Hippocampal formation (tissue), 2 donors: ENCODE measurements at places on chromosomes 5 and 9.

DNA sequence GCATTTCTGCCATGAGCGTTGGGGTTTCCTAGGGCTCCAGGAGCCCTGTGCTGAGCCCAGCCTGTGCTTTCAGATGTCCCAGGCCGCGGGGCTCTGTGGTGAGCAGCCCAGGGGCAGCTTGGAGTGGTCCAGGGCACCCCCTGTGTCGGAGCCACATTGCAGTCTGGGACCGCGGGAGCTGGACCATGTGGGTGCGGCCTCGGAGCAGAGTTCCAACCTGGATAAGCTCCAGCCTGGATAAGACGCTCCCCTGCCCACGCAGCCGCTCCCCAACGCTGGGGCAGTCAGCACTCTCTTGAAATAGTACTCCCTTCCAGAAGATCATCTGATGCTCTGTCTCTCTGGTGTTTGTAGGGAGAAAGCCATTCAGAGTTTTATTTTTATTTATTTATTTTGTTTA is 111.1 kb downstream of the WNK2 start:
- no peak for DNase-seq

DNA sequence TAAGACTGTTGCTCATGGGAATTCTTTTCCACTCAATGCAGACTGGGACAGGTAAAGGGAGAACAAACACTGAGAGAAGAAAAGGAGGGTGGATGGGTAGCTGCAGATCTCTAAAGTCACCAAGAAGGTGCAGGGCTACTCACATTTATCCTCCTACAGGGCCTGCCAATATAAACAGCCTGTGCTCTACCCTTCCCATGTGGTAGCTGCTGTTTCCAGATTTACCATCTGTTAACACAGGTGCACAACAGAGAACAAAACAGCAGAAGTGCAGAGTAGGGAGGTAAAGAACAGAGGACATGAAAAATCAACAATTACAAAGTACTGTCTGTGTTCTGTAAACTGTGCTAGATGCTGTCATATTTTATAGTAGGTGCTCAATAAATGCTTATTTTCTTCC is 26.0 kb downstream of the JAKMIP2 start:
- DNase-seq: no peak

GRCh38 chr5:8299716-8300115 is 430.8 kb downstream of the MTRR start:
- DNase-seq: no peak

DNA sequence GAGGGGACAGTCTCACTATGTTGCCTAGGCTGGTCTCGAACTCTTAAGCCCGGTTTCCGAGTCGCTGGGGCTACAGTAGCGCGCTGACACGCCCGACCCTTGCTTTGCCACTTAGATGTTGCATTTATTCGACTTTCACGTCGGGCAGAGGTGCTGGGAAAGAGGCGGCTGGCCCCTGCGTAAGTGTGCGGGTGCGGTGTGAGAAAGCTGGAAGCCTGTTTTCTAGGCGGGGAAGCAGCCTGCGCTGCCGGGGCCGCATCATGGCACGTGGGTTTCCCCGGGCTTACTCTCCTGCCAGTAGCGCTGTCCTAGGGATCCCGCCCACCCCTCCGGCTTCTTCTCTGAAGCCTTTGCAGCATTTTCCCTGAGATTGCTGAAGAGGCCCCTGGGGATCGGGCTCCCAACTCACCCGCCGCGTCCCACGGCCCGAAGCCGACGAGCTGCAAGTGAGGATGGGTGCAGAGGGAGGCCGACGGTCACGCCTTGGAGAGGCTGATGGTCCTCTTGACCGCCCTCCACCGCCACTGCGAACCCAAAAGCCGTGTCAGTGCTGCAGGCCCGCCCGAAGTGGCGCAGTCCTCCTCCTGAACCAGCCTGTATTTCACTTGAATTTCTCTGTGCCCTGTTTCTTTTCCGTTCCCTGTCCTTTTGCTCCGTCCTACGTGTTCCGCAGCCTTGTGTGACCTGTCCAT is 5.8 kb upstream of the TRIM41 start:
- no peak for DNase-seq

- DNase-seq: no peak
Observed at GRCh38 chr9:133583586-133583985, 25.6 kb downstream of the FAM163B start.

GRCh38 chr9:138077126-138077525 is 199.5 kb downstream of the CACNA1B start:
- no peak for DNase-seq

DNA sequence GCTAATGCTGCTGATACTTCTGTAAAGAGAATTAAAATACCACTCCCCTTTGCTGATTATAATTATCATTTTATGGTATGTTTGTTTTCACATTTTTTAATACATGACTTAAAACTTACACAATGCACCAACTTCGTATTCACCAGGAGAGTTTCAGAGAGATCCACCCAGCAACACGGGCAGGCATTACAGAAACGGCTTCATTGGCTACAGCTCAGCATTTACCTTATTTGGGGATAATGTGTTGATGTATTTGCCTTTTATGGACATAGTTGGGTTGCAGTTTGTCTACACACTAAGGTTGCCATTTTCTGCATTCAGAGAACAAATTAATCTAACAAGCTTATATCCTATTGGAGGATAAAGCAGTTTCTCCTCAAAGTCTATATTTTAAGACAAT is 423.6 kb downstream of the PRDM9 start:
- DNase-seq: no peak
